G401 (cell line): ENCODE measurements at places on chromosomes 6 and 20. TPM values are rescaled to one million over a fixed set of nuclear protein-coding genes. Genes with fewer than 3 reads are reported as not detected.

The ADTRP gene
- total RNA-seq: 9.9 and 16.8 TPM in 2 replicates

The ANGPT4 gene
- total RNA-seq: not detected in 2 replicates

The HMGN3 gene
- 336 and 400 TPM in 2 replicates for total RNA-seq

The SIGLEC1 gene
- not detected in 2 replicates for total RNA-seq

GRCh38 chr6:134003542-134003951 lies 48.9 kb downstream of the SLC2A12 start:
- no peak for DNase-seq

The SRF gene
- 43.1 and 46.2 TPM in 2 replicates for total RNA-seq

The HLA-DPA1 gene
- total RNA-seq: not detected in 2 replicates
